ENCODE measurements at places on chromosomes 12 and 14. TPM values are rescaled to one million over a fixed set of nuclear protein-coding genes. Genes with fewer than 3 reads are reported as not detected.

DNA sequence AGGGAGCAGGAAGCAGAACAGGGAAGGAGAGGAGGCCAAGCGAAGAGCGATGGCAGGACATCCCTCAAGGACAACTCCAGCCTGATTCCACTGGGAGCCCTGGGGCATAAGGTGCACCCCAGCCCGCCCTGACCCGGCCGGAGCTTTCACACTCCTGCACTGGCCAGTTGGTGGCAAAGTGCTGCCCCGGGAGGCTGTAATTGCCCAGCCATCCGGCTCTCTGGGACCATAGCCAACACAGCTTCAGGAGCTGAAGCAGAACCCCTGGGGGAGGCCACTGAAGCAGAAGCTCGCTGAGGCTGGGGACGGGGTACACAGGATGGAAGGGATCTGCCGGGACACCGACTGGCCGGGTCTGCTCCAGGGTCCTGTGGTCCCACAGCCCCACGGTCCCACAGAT, 41.9 kb upstream of the BEGAIN start:
- DNase-seq, result no peak

DNA sequence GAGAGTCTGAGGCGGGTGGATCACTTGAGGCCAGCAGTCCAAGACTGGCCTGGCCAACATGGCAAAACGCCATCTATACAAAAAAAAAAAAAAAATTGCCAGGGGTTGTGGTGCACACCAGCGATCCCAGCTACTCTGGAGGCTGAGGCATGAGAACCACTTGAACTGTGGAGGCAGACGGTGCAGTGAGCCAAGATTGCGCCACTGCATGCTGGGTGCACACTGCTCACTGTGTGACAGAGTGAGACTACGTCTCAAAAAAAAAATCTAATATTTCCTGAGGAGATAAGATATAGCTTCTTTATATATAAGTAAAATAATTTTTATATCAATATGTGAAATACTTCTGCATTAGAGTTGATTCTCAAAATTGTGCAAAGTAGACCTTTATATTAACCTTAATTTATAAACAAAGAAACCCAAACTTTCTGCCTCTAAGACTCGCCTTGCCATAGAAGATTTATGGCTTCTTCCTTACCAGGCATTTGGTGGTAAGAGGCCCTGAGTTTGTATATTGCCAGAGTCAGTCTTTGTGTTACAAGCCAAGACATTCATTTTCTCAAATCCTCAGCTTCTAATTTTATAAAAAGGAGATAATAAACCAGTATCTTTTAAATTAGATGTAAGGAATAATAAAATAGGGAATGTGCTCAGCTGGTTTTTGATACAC, 1226.7 kb downstream of the FLRT2 start:
- no peak for DNase-seq

- DNase-seq, result no peak
Observed at GRCh38 chr12:92304371-92305055, 158.9 kb upstream of the BTG1 start.

Gene HOXC10
- total RNA-seq, result not detected

Gene SYNDIG1L
- total RNA-seq, result 4.1 TPM

GRCh38 chr14:83309833-83310232, 1776.2 kb upstream of the SEL1L start:
- DNase-seq, result no peak

GRCh38 chr12:96170762-96171161, 23.4 kb upstream of the ELK3 start:
- DNase-seq, result no peak

- DNase-seq, result no peak
Observed at GRCh38 chr12:27901959-27902358, 70.6 kb downstream of the PTHLH start.

All from upper lobe of left lung (tissue), 6 donors.